ENCODE measurements at places on chromosomes 1 and 21.

DNA sequence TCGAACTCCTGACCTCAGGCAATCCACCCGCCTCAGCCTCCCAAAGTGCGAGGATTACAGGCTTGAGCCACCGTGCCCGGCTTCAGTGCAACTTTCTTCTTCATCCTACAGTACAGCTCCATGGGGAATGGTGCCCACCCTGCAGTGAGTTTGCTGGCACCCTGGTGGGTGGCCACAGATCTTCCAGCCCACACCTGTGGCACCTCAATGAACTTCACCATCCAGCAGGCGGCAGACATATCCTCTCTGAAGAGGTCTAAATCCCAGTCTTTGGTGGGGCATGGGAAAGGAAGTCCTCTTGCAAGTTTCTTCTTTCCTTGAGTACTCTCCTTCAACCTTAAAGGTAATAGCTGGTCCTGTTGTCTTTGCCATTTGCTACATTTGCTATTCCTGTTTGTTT is 18.1 kb upstream of the ZBTB8A start:
- DNase-seq, result no peak

GRCh38 chr1:210233495-210234328 is 1.1 kb downstream of the SERTAD4 start:
- no peak for DNase-seq

DNA sequence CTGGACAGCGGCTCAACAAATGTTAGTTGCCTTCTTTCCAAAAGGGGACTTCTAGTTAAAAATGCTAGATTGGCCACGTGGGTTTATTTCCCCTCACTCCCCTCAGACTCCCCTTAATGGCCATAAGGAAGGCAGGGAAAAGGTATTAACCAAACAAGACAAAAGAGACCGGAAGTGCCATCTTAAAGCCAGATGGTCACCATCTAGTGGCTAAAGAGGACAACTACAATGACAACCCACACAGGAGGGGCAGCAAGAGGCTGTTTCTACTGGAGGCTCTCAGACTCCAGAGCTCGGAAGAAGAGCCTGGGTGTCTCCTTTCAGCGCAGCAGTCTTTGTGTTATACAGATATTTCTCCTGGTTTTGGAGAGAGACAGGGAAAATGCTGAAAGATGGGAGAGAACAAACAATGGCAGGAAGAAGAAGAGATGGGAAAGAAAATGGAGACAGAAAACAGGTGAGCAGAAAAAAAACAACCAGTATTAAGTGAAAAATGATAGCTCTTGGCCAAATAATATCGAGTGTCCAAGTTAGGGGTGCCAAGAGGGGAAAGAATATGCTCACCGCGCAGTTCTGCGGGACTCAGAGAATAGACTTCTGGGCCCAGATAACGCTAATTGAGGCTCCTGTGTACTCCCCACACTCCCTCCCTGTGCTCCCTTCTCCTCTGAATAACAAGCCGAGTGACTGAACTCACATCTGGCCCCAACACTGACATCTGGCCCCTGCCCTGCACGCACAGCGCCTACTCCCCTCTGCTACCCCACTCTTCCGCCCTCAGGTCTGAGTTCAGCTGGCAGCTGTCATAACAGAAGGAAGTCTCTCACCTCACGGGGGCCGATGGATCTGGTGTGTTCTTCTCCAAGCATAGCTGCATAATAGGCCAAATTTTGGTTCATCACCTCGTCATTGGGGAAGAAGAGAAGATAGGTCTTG is 9.6 kb downstream of the P3H1 start:
- no peak for DNase-seq

DNA sequence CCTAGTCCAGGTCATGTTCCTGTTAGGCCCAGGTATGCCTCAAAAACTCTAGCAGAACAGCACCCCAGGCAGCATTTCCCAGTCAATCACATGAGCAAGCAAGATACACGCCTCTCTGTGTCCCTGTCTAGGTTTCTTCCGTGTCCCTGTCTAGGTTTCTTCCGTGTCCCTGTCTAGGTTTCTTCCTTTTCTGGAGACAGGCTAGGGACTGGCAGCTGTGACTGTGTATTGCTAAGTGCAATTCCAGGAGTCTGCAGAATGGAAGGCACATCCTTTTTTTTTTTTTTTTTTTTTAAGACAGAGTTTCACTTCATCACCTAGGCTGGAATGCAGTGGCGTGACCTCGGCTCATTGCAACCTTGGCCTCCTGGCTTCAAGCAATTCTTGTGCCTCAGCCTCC is 77.6 kb downstream of the SETD4 start:
- DNase-seq, result no peak

DNA sequence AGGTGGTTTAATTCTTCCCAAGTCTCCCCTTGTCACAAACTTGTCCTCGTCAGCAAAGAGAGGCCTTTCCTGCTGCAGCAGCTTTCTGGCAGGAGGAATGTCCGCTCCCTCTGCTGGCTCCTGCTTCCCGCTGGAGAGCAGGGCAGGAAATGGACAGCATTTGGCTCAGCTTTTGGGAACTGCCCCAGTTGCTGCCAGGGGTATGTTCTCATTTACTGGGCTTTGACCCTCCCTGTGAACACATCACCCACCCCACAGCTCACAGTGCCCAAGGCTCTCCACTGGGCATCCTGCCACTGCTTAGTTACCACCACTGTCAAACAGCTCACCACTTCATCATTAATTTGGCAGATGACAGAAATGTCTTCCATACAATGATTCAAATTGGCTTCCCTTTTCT is 75.4 kb downstream of the MRPL37 start:
- DNase-seq, result no peak

GRCh38 chr1:23244256-23244761 is 27.0 kb upstream of the HTR1D start:
- DNase-seq, result no peak
